ENCODE measurements at places on chromosomes 5 and 9.

DNA sequence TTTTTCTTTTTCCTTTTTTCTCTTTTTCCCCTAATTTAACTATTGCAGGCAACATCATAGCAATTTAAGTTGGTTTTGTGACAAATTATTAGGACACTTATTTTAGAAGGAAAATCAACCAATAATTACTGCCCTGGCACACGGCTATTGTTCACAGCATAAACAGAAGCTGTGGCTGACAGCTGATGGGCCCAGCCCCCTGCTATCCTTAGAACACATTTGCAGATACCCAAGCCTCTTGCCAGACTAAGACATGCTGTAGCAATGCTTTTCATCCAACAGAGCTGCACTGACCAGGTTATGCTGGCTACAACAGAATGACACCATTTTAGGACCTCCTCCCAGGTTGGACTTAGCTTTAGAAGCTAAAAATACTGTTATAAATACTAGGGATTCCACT lies 852.7 kb upstream of the DMAC1 start:
- DNase-seq, result no peak

GRCh38 chr5:118249386-118249785 lies 739.0 kb downstream of the DTWD2 start:
- no peak for DNase-seq

GRCh38 chr5:102229685-102230084 lies 66.4 kb downstream of the SLCO4C1 start:
- no peak for DNase-seq

DNA sequence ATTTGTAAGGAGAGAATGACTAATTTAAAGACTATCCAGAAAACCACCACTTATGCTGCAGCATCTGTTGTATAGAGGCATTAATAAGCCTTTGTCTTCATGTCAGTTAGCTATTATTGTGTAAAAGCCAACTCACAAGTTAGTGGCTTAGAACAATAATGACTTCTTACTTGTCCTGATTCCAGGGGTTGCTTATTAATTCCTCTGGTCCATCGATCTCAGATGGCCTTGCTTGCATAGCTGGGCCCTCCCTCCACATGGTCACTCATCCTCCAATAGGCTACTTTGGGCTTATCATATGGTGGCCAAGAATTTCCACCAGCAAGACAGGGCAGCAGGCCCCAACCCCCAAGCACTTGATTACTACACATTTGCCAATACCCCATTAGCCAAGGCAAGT lies 44.5 kb upstream of the STK32A start:
- DNase-seq, result no peak

GRCh38 chr5:40631236-40631635 lies 48.5 kb upstream of the PTGER4 start:
- DNase-seq, result no peak

DNA sequence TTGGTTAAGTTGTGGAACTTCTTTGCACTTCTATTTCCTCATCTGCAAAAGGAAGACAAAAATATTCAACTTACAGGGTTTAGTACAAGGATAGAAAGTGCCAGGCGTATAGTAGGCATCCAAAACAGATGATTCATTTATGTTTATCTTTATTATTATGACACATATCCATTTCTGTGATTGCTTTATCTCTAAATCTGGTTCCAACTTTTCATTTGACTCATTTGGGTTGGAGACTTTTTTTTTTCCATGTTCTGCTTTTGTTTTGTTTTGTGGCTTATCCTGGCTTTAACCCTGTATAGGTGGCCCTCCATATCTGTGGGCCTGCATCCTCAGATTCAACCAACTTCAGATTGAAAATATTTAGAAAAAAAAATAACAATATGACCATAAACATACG lies 186.7 kb upstream of the SLC24A2 start:
- no peak for DNase-seq

- no peak for DNase-seq
Observed at GRCh38 chr5:116371431-116371830, 203.2 kb downstream of the SEMA6A start.

- no peak for DNase-seq
Observed at GRCh38 chr5:76367623-76368371, 35.3 kb upstream of the IQGAP2 start.

DNA sequence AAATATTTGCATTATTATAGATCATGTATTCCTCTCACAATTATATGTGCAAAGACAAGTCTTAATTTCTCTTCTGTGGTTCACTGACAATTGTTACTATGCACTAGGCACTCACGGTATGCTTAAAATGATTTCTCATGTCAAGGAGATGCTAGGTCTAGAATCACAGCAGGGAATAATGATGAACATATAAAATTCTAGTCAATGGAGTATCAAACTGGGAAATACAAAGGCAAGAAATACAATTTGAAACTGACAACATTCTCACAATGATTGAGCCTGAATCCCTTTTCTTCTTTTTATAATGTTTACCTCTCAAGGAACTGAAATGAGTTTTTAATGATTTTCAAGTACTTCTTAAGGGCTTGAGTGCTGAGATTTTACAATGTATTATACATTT lies 302.3 kb upstream of the GRAMD2B start:
- no peak for DNase-seq

- DNase-seq, result peak; percentile 55
Observed at GRCh38 chr5:73122875-73123810, 2.8 kb downstream of the TMEM171 start.

DNA sequence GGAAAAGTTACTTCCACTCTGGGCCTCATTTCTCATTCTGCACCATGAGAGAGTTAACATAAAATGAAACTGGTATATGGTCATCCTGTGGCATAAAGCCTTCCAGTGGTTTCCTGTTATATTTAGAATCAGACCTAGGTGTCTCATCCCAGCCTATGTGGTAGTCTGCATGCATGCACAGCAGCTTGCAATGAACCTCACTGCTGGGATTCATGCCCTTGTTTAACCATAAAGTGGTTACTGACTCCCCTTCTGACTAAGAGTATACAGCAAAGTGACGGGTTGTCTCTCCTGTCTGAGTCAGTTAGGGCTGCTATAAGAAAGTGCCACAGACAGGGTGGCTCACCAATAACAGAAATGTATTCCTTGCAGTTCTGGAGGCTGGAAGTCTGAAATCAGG lies 14.7 kb upstream of the TDRD7 start:
- DNase-seq, result no peak

- DNase-seq, result no peak
Observed at GRCh38 chr5:98898743-98899142, 30.1 kb downstream of the CHD1 start.

- DNase-seq, result no peak
Observed at GRCh38 chr5:40688996-40689395, 9.3 kb downstream of the PTGER4 start.

DNA sequence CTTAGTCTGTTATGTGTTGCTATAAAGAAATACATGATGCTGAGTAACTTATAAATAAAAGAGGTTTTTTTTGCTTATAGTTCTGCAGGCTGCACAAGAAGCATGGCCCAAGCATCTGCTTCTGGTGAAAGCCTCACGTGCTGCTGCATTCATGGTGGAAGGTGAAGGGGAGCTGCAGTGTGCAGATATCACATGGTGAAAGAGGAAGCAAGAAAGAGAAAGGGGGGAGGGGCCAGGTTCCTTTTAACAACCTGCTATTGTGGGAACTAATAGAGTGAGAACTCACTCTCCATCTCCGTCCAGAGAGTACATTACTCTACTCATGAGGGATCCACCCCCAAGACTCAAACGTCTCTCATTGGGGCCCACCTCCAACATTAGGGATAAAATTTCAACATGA lies 12.5 kb upstream of the PARP8 start:
- DNase-seq, result no peak

DNA sequence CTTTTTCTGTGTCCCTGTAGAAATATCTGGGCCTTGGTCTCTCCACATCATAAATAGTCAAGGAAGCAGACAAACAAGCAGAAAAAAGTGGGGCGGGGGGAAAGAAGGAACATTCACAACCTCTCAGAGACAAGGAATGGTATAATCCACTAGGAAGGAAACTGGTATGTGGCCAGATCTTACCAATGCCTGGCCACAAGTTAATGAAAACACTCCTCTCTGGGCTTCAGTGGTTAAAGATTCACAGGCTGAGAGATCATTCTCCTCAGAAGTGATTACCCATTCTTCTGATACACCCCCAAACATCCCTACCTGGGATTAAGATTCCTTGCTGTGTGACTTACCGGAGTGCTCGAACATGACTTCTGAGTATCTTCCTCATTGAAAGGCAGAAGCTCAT lies 290.6 kb downstream of the MARCHF11 start:
- DNase-seq, result no peak

DNA sequence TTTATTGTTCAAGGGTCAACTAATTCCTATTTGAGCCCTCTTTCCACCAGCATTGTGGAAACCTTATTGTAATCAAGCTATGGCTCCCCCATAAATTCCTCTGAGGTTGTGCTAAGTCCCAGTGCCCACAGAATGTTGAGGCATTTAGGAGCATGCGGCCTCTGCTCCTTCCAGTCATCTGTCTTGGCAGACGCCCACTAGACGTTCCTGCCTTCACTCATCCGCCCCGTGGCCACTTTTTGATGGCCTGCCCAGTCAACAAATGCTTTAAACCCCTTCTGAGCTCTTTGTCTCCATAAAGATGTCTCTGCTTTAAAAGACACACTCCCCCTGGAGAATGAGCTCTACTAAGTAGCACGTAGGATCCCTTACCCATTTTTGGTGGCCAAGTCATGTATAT lies 104.7 kb downstream of the GAS1 start:
- DNase-seq, result no peak

DNA sequence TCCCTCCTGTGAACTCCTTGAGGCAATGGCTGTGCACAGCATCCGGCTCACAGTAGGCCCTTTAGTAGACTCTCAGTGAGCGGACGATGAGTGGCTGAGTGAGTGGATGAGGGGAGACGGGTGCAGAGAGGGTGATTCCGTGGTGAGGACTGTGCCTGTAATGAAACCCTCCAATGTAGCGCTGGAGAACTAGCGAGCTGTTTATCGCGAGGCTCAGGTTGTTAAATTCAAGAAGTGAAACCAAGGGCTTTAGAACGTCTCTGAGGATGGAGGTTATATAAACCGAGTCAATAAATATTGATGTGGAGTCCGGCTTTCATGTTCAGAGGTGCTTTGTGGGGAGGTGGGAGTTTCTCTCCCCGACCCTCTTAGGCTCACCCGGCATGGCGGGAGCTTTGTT lies 53.2 kb downstream of the NSG2 start:
- DNase-seq, result no peak

DNA sequence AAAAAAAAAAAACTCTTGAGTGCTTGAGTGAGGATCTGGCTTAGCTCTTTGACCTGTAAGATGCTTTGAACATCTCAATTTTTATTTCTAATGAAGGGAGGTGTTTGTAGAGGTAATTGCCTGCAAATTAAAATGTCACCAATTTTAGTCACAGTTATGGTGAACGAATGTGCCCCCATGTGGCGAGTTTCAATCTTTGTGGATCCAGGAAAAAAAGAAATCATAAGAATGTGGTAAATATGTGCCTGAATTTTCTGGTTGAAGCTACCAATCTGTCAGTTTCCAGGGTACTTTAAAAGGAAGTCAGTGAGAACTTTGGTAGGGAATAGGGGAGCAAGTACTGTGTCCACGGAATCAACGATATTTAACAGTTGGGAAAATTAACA lies 1772.4 kb upstream of the CDH9 start:
- DNase-seq, result no peak

- no peak for DNase-seq
Observed at GRCh38 chr9:122383992-122384461, 13.2 kb downstream of the PTGS1 start.

DNA sequence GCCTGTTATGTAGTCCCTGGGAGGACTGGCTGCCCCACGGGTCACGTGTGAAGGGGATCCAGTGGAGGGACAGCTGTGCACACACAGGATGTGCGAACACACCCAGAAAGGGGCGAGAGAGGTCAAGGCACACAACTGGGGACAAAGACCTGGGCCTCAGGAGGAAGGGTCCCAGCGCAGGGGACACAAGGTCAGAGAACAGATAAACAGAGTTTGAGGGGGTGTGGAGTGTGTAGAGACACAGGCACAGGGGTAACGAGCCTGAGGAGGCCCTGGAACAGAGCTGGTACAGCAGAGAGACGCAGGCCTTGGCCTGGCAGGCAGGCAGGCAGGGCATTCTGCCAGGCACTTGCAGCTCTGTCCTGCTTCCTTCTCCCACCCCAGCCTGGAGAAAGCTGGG lies 14.8 kb upstream of the PSMD5 start:
- no peak for DNase-seq

GRCh38 chr9:115850548-115851304 lies 302.9 kb upstream of the PAPPA start:
- DNase-seq, result no peak

DNA sequence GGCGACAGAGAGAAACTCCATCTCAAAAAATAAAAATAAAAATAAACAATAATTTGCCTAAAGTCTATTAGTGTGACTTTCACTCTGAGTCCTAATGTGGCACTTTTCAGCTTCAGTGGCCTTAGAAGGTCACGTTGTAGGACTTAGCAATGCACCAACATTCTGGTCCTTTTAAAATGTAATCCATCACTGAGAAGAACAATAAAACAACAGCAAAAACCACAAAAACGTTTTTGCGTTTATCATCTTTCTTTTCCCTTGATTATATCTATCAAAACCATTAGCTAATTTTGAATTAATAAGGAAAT lies 190.1 kb upstream of the ZNF608 start:
- DNase-seq, result no peak

- DNase-seq, result no peak
Observed at GRCh38 chr9:13047827-13048587, 231.5 kb downstream of the MPDZ start.

DNA sequence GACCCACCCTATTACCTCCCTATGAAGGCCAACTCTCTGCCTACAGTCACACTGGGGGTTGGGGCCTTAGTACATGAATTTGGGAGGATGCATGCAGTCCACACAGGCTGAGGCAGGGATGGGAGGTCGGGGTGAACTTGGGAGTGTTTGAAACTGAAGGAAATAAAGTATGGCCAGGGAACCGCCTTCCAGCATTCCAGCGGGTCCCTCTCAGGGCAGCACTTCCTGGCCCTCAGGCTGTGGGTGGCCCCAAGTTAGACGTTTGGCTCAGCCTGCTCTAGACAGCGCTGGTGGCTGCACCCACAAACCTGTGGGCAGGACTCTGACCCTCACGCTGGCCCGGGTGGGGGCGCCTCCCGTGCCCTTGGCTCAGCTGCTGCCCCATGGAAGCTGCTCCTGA lies 74.3 kb downstream of the UBE2QL1 start:
- no peak for DNase-seq

- DNase-seq, result no peak
Observed at GRCh38 chr5:163596608-163597315, 91.3 kb downstream of the MAT2B start.

DNA sequence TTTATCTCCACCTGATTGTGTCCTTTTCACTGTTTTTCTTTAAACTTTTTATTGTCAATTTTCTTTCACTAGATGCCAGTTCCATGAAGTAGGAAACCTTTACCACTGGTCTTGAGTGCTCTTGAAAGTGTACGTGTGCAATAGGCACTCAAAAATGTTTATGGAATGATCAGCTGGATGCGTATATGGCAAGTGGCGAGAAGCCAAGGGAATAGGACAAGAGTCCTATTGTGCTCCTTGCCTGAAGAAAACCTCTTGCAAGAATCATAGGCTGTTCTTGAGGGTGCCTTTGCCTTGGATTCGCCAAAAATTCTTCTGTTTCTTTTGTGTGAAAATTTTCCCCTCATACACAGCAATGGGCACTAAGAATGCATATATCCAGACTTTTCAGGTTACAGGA lies 97.7 kb downstream of the GHR start:
- no peak for DNase-seq

GRCh38 chr5:118678746-118679145 lies 309.6 kb downstream of the DTWD2 start:
- no peak for DNase-seq

Data from pulmonary artery endothelial cell (primary cell).